ENCODE measurements at places on chromosomes 5 and 9.
A peak's percentile ranks its signal among the peaks of the same experiment; 100 is the strongest.

DNA sequence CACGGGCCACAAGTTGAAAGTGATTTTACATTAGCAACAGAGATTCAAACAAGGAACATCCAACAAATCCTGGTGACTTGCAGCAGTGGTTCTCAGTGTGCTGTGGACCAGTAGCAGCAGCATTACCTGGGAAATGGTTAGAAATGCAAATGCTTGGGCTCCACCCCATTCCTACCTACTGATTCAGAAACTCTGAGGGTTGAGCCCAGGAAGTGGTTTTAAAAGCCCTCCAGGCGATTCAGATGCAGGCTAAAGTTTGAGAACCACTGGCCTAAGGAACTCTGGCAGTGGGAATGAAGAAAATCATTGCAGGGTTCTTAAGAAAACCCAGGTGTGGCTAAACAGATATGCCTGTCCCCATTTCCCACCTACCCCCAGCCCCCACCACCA is 398.8 kb downstream of the ENC1 start:
- DNase-seq: no peak

DNA sequence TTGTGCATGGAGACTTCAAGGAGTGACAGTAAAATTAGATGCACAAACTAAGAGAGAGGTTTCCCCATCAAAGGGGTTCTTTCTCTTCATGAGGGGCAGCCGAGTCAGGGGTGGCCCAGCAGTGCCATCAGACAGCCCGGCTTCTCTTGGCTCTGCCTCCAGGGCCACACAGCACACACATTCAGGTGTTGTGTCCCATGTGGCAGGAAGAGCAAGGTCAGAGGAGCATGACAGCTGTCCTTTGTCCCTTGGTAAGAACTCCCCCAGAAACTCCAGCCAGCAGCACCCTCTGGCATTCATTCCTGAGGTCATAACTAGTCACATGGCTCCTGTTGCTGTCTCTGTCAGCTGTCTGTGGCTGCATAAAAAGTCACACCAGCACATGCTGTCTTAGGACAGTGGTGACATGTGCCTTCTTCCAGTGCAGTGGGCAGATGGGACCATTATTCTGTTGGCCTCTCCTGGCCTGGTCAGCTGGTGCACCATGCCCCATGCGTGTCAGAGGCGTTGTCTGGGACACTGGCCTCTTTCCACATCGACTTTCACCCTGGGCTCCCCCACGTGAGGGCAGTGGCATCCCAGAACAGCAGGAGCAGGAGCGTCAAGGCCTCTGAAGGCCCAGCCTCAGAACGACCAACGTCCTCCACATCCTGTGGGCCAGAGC is 78.4 kb upstream of the OTULINL start:
- DNase-seq: no peak

GRCh38 chr9:114487607-114488300 is 17.5 kb downstream of the WHRN start:
- DNase-seq: peak; percentile 13

DNA sequence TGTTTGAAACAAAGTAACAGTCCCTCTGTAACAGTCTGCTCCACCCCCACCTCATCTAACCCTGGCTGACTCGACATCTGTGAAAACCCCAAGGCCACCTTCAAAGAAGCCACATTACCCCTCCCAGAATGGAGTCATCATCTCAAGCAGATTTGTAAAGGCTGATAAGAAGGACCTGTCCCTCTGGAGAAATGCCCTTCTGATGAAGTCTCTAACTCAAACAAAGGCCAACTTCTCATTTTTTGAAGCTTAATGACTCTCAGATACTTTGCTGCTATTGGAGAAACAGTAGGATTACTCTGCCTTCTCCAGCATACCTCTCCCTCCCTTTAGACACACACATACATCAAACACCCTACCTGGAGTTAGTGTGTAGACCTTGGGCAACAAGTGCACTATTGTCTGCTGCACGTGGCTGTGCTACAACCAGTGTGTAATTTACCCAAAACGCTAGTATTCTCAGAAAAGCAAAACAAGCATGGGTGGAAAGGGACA is 5.3 kb upstream of the SUSD1 start:
- DNase-seq: no peak

GRCh38 chr9:126109575-126109974 is 217.1 kb upstream of the MVB12B start:
- DNase-seq: no peak

DNA sequence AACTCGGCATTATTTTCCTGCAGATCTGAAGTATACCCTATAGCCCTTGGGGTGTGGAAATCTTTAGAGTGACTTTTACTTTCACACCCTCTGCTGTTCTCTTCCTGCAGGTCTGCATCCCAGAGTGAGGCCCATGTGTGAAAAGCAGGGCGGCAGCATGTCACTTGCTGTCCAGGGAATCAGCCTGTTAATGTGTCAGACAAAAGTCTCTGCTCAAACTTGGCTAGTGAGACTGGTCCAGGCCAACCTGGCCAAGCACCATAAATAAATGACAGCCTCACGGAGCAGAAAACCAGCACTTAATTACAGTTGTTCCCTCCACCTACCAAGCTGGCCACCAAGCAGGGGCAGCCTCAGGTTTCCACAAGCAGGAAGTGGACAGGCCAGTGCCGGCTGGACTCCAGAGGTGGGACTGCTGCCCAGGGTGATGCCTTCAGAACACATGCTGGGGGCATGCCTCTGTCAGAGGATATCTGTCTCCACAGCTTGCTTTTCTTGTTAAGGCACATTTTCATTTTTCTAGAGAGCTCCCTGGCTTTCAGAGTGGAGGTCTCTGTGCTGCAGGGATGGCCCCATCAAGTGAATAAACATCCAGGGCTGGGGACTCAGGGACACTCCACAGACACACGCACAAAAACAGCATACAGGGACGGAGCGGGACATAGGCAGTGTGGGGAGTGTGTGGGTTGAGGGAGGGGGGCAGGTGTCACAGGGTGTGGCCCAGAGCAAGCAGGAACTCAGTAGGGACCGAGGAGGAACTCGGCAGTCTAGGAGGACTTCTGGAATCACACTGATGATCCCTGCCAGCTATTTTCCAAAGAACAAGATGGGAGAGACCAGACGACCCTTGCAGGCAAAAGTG is 243.8 kb upstream of the IRX1 start:
- no peak for DNase-seq

DNA sequence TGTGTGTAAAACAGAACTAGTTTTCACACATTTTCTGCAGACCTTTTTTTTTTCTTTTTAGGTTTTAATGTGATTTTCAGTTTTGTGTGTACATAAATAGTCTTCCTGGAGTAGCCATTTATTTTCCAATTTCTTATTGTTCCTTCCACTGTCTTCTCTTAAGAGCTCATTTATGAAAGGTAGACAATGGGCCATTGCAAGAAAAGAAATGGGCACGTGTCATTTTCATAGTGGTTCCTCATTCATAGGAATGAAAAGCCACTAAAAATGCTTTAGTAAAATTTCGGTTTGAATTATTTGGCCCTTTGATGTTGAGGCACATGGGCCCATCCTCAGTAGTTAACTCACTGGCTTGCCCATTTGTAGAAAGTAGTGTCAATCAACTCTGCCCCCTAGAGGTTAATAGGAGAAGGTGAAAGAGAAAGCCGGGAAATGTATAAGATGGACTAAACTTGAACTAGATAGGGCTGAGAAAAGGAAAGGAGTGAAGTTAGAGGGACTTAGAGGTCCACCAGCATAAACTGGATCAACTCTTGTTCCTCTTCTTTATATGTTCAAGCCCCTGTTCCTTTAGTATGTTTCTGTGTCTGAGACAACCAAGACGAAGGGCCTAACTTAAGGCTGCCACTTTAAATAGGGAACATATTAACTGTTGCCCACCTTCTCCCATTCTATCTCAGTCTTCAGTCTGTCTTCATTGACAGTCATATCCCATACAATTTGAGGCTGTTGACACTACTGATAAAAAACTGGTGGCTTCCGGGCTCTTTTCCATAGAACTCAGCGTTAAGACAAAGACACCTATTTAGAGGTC is 72.6 kb downstream of the SMARCA2 start:
- no peak for DNase-seq

- DNase-seq: no peak
Observed at GRCh38 chr5:33470544-33470943, 29.8 kb downstream of the TARS1 start.

GRCh38 chr9:89814340-89815040 is 209.7 kb downstream of the GADD45G start:
- DNase-seq: no peak

DNA sequence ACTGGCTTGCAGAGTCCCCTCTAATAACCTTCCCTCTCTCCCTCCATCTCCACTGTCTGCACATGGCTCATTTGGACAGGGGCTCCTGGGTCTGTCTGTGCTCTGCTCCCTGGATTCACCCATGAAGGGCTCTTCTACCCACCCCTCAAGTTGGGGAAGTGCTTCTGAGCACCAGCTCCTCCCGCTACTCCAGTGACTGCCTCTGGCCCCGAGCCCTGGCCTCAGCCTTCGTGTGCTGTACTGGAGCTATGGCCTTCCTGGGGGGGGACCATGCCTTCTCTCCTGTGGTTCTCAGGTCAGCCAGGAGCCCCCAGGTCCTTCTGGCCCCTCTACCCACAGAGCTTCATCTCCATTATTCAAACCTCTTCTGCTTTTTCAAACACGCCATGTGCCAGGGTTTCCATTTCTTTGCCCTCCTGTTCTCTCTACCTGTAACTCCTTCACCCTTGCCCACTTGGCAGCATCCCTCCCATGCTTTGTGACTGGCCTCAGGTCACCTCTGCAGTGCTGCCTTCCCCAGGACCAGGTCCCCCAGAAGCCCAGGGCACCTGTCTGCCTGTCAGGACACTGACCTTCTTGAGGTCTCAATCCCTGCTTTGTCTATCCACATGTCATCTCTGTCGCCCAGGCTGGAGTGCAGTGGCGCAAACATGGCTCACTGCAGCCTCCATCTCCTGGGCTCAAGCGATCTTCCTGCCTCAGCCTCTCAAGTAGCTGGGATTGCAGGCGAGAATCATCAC is 9.5 kb downstream of the SH3PXD2B start:
- no peak for DNase-seq

- DNase-seq: no peak
Observed at GRCh38 chr9:2159521-2160454, 144.6 kb downstream of the SMARCA2 start.

- no peak for DNase-seq
Observed at GRCh38 chr9:129336601-129337331, 158.7 kb upstream of the IER5L start.

GRCh38 chr9:75490326-75490725 is 400.1 kb upstream of the PCSK5 start:
- DNase-seq: no peak

GRCh38 chr9:133167096-133167730 is 3.5 kb upstream of the GBGT1 start:
- no peak for DNase-seq

DNA sequence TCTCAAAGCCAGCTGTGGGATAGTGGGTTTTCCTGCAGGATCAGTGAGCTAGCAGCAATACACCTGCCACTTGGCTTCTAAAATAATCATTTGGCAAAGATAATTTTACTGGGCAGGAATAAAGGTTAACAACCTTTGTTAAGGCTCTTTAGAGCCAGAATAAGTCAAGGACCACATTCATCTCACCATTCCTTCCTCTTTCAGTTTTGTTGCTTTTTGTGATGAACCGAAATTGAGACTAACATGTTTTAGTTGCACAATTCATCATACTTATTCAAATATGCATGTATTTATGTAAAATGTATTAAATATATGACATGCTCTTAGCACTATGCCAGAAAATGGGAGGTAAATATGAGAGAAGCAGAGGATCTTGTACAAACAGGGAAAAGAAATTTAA is 824.4 kb upstream of the TYRP1 start:
- no peak for DNase-seq

GRCh38 chr9:105064248-105065097 is 136.5 kb upstream of the ABCA1 start:
- peak; percentile 55 for DNase-seq

GRCh38 chr5:180988592-180988991 is at the start of gene BTNL3:
Gene BTNL3 (plus strand): TSS chr5:180988846. CDS start chr5:180989029, 183 bp downstream.
- DNase-seq: no peak

- DNase-seq: no peak
Observed at GRCh38 chr9:36142510-36143244, 6.1 kb downstream of the GLIPR2 start.

DNA sequence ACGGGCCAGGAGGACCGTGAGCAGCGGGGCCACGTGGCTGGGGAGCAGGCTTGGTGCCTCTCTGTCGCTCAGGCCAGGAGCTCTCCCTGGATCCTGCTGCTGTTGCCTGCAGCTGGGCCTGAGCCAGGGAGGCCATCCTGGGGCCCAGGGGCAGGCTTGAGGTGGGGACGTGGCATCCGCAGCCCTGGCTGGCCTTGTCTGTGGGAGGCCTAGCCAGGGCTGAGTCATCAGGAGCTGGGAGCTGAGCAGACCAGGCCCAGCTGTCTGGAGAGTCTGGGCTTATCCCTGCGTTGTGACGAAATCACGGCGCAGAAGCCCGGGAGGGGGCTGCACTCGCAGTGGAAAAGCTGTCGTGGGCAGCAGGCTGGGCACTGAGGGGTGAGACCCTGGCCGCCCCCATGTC is 138.8 kb upstream of the COL5A1 start:
- no peak for DNase-seq

DNA sequence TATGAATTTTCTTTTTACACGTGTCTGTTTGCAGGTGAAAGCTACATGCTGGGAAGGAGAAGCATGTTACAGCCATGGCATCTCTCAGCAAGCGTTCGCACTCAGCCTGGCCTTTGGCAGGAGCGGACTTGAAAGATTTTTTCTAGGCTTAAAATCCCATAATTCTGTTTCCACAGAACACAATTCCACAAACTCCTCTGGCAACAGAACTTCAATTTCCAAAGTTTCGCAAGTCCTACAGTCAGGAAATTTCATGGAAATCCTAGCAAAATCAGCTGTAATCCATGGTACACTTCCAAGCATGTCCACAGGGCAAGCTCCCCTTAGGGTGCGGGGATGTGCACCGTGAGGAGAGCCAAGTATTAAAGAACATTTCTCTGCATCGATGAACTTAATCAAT is 35.9 kb downstream of the SUB1 start:
- no peak for DNase-seq

DNA sequence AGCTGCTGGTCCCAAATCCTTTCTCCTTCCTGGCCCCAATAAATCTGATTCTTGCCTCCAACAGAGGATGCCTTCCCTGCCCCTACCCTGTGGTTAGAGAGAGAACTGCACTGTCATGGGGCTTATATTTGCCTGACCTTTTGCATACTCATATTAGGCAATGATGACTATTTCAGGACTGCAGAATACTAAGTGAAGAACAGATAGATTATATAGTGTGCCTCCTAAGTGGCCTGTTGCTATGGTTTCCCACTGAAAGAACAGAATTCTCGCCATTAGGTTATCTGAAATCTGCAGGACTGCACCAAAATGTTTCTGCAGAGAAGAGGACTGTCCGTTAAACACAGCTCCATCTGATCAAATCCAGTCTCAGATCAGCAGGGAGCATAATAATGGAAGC is 87.3 kb upstream of the CCNG1 start:
- DNase-seq: no peak

DNA sequence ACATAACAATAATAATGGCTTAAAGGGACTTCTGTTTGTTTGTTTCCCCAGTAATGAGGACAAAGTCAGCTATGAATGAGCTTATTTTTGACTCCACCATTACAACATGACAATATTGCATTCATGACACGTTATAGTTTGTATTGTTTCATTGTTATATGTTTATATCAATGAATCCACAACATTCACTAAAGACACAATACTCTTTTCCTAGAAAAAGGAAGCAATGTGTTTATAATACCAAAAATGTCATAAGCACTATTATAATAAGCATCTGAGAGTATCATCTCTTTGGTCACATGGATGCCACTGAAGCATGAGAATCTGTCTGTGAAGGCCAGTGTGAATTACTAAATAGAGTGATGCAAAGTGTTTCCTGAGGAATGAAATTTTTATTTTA is 1026.9 kb upstream of the C9orf72 start:
- DNase-seq: no peak
